Activated naive CD8-positive, alpha-beta T cell treated with anti-CD3 and anti-CD28 coated beads, Interleukin-2, amount 10 ng/mL, durations not matched to agents 7 days and 5 days (primary cell): ENCODE measurements at places on chromosomes 7 and 10.

GRCh38 chr10:122267849-122268737, 3.0 kb upstream of the BTBD16 start:
- peak; percentile 56 for DNase-seq

DNA sequence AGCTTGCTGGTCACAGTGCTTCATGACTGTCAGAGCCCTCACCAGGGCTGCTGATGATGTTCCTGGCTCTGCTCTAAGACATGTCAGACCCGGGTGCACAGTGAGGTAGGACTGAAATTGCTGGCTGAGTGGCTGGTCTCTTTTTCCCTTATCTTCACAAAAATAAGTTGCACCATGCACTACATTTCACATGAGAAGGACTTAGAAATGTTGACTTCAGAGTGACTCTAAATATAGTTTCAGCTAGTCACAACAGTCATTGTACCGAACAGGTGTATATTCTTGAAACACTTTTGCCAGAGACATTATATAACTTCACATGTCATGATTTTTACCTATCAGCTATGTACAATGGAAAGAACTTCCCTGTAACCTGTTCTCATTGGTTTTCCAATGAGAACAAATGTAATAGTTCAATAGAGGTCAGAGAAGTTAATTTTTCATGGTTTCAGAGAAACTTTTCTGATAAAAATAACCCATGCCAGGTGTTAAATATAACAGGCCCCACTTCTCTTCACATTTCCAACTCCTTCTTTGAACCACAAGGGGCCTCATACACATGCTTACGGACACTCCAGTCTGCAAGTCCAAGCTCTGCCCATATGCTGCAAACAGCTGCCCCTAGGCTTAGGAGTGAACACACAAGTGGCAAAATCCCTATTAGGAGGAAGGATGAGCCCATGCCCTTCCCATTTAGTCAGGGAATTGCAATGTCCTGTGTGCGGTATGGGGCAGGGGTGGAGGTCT, 115.6 kb downstream of the CDK6 start:
- no peak for DNase-seq

DNA sequence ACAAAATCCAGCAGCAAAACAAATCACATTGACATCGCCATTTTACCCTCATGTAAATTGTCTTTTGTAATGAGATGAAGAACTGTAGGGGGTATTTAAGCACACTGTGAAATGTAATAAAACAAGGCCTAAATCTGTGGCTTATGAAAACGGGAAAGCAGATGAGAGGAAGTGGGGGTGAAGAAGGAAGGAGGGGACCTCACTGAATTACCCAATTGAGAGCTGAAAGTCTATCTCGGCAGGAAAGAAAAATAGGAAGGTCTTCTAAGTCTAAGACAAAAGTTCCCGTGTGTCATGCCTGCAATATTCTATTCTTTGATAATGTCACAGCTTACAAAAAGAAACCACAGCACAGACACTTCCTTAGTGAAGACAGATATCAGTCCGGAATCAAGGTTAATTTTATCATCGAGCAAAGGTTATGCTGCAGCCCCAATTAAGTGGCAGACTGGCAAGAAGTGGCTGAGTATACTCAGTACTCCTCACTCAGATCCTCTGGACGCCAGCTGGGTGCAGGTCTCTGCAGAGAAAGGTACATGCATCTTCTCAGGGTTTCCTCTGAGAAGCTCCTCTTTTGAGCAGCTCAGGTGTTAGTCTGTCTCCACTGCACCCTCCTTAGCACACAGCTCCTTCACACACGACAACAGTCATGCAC, 239.7 kb downstream of the FANK1 start:
- DNase-seq = no peak

- no peak for DNase-seq
These were observed 76.9 kb downstream of the SNX10 start for GRCh38 chr7:26368542-26368941.

- DNase-seq = no peak
These were observed 85.3 kb downstream of the SEMA3C start for GRCh38 chr7:80833289-80834268.

DNA sequence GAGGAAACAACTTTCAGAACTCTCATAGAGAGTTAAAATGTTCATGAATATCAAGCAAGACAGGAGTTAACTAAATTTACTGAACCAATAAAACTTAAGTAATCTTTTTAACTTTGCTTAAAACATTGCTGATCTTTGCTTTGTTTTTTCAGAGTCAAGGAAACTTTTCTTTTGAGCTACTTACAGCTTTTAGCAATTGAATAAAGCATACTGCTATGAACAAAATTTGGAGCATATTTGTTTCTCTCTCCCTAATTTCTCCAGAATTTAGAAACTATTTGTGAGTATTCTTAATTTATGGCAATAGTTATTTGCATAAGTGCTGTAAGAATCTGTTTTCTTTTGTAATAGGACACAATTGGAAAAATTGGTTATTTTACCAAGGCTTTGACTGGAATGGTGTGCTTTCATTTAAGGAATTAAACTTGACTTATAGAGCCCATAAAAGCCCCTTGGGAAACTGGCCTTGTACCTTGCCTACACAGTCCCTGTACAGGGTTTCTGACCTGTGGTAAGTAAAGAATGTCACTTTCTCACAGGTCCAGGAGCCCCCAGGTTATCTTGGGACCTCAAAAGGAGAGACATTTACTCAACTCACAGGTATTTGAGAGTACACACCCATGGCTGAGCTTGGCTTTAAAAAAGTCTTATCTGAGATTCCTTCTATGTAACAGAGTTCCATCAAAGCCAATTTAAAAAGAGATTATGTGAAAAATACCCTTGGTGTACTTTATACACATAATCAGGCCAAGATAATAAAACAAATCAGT, 23.3 kb upstream of the KIAA1549 start:
- no peak for DNase-seq

- no peak for DNase-seq
These were observed 74.9 kb downstream of the BEND7 start for GRCh38 chr10:13453896-13454295.

DNA sequence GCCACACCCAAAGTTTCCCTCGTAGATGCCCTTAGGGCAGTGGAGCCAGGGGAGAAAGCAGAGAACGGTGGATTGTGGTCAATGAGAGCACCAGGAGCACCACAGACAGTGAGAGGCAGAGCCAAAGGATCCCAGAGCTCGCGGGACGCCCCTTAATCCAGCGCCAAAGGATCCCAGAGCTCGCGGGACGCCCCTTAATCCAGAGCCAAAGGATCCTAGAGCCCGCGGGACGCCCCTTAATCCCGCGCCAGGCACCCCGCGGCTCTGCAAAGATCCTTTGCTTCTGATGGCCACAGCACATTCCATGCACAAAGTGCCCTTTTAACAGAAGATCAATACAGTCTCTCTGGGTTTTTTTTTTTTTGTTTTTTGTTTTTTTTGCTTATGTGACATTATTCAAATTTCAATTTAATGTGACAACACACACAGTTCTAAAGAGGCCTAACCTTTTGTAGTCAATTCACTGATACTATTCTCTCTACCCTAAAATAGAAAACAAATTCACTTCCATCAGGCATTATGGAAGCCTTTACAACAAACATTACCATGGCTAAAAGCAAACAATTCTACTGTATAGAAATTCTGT, 52.9 kb upstream of the NCAPG2 start:
- no peak for DNase-seq

DNA sequence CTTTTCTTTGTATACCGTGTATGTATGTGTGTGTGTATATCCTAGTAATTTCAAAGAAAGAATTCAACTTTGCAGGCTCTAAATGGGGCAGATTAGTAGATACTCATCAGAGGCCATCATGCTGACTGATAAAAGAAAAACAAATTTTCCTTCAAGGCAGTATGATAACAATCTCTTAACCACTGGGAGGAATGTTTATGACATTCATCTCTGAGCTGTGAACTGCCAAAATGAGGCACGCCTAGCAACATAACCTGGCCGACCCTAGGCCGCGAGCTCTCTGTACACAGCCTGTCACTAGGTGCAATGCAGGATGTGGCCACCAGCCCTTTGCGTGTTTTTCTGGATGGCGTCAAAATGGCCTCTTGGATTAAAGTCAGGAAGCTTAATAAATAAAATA, 343.7 kb upstream of the GALNT17 start:
- no peak for DNase-seq

GRCh38 chr10:129501652-129502436, 34.8 kb downstream of the MGMT start:
- no peak for DNase-seq

DNA sequence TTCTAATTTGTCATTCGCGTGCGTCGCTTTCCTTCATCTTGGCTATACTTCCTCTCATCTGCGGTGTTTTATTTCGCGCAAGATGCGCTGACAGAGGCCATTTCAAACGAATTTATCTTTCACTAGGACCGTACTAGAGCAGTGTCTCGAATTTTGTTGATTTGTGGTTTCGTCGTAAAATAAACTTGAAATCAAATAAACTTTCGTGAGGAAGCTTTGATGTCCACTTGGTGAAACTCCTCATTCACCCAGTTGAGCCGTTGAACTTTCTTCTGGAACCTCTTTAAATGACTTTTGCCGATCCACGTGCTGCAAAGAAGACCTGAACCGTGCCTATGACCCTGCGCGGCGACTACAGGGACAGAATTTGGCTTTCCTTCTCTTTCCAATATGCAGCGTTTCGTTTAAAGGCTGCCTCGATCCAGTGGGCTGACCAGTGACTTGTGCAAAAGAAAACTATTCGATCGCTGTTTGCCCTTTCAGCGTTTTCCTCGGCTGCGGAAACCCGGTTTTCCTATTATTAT, 163.9 kb upstream of the PPP1R3A start:
- DNase-seq = no peak

GRCh38 chr7:96685353-96685752, 24.3 kb downstream of the SEM1 start:
- no peak for DNase-seq

- no peak for DNase-seq
These were observed 16.0 kb upstream of the LANCL2 start for GRCh38 chr7:55349121-55349520.

DNA sequence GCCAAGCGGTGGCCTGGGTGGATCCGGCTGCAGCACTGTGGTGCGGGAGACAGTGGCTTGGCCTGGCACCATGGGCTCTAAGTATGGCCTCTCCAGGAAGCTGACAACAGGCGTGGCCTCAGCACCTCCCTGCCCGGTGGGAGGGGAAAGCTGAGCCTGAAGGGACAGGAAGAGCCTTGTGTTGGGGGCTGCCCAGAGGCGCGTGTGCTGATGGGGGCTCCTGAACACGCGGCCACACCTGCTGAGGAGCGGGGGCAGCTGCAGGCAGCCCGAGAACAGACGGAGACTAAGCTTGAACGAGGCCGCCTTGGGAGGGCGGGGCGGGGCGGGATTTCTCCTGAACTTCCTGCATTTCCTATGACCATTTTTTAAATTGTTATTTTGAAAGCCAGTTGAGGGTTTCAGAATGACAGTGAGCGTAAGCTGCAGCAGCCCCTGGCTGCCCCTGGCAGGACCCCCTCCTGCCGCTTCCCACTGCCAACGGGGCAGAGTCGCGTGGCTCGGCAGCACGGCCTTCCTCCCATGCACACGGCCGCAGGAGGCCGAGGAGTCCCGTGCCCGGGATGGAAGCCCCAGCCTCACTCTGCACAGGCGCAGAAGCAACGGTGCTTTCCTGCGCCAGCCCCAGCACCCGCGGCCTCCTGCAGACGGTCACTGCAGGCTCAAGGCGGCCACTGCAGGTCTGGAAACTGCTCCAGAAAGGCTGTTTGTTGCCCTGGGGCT, 43.2 kb downstream of the DPYSL4 start:
- peak; percentile 62 for DNase-seq

- DNase-seq = no peak
These were observed 570 bp downstream of the TBC1D12 start for GRCh38 chr10:94402843-94403379.
